ENCODE measurements at places on chromosomes 16 and 17.
A peak's percentile ranks its signal among the peaks of the same experiment; 100 is the strongest.

DNA sequence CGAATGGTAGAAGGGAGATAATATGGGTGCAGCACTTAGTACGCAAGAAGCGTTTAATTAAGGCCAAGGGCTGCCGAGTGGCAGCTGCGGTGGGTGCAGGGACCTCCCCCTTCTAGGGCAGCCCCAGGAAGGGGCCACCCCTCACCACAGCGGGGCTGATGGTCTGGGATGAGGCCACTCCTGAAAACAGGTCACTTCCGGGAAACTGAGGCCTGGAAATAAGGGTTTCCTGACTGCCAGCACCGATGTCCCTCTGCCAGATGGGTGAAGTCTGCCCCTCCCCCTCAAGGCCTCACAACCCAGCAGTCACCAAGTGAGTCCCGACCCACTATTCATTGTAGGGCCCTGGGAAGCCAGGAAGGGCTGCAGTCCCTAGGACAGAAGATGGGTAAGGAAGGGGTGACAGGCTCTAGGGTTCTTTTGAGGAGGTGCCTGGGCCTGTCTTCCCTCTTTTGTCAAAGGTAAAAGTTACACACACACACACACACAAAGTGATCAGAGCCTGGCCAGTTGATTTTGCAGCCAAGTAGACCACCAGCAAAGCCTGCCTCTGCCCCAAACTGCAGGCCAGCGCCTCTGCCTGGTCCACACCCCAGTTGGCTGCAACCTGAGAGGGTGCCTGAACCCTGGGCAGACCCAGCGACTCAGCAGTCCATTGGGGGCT is 12.5 kb downstream of the SREBF1 start:
- no peak for DNase-seq

GRCh38 chr16:50671644-50672260 is 9.4 kb downstream of the SNX20 start:
- DNase-seq: peak; percentile 62

DNA sequence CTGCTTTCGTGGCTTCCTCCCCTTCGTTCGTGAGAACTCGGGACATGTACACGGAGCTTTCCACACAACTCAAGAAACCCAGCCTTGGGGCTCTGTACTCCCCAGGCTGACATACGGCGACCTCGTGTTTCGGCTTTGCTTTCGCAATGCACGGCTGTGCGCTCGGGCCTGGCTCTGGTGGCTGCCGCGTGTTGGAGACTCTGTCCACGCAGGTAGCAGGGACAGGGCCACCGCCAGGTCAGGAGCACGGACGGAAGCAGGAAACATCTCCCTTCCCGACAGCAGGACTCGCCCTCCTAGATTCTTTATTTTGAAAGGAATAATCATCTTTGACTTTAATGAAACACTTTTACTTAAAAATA is 17.3 kb downstream of the UTS2R start:
- no peak for DNase-seq

- no peak for DNase-seq
These were observed 65.3 kb downstream of the MEAK7 start for GRCh38 chr16:84438971-84439696.

DNA sequence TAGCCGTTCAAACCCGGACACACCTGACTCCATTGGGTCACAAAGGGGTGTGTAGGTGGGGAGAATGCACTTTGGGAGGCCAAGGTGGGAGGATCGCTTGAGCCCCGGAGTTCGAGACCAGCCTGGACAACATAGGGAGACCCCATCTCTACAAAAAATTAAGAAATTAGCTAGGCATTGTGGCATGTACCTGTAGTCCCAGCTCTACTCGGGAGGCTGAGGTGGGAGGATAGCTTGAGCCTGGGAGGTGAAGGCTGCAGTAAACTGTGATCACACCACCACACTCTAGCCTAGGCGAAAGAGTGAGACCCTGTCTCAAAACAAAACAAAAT is 942 bp upstream of the PHOSPHO1 start:
- DNase-seq: no peak

- no peak for DNase-seq
These were observed 59.0 kb downstream of the ELAC2 start for GRCh38 chr17:12958786-12959185.

- DNase-seq: no peak
These were observed 16.6 kb downstream of the C16orf96 start for GRCh38 chr16:4572715-4573114.

DNA sequence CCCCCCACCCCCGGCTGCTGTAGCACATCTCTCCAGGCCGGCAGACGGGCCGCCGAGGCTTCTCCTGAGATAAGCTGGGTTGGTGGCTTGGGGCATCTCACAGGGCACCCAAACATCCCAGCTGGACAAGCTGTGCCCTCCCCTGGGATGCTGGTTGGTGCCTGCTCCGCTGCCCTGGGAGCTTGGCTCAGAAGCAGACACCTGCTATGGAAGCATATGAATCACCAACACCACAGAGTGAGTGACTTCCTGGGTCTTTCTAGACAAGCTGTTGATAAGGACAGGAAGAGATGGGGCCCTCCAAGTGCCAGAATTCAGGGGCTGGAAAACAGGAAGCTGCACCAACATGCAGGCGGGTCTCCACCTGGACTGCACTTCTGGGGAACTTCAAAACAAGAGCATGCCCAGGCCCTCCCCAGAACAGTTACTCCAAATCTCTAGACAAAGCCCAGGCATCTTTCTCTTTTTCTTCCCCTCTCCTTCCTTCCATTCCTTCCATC is 13.7 kb downstream of the C16orf95 start:
- no peak for DNase-seq

- DNase-seq: no peak
These were observed 1.2 kb upstream of the SEPTIN1 start for GRCh38 chr16:30383521-30383920.

DNA sequence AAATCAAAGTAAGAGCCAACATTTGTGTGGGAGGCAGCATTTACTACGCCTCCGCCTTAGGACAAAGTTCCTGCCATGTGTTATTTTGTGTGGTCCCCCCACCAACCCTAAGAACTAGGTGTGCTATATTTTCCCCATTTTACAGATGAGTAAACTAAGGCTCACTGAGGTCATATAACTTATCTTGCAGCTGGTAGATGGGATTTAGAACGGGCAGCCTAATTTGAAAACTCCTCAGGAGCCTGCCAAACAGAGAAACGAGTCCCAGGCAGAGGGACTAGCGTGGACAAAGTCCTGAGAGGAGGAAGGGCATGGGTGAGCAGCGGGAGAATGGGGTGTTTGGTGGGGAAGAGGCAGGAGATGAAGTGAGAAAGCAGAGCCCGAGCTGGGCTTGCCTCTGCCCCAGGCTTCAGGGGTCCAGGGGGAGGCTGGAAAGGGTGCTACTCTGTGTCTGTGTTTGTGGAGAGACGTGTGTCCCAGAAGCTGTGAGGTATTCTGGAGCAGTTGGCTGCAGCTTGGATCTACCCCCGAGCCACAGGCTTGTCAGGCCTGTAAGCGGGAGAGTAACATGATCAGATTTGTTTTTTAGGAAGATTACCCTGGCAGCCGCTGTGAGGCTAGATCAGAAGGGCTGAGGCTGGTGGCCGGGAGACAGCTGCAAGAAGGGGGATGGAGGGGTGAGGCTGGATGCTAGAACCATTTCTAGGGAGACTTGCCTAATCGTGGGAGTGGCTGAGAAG is 5.0 kb downstream of the MLLT6 start:
- no peak for DNase-seq

DNA sequence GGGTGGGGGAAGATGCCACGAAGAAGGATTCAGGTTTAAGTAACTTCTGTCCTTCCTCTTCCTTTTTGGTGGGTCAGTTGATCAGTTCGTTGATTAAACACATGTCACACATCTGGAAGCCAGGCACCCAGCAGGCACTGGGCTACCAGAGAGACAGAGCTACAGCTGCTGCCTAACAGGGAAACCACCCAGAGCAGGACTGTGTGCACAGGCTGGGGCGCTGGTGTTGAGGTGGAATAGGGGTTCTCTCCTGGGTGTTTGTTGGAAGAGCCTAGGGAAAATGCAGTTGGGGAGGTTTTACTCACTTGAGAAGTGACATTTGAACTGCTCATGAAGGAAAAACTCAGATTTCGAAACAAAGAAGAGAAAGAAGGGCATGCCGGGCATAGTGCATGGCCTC is 152.4 kb downstream of the IRX5 start:
- no peak for DNase-seq

DNA sequence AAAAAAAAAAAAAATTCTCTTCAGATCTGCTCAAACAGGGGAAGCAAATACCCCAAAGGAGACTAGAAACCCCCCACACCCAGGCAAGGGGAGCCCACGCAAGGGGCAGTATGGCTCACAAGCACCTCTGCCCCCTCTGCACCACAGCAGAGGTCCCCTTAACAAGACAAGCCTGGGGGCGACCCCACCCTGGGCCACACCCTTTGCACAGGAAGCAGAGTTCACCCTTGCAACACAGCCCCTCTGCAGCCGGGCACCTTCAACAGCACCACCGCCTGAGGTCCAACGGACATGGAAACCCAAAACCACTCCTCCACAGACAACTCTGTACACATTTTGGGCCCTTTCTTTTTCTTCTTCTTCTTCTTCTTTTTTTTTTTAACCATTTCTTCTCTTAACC is 12.8 kb downstream of the AXIN1 start:
- no peak for DNase-seq

DNA sequence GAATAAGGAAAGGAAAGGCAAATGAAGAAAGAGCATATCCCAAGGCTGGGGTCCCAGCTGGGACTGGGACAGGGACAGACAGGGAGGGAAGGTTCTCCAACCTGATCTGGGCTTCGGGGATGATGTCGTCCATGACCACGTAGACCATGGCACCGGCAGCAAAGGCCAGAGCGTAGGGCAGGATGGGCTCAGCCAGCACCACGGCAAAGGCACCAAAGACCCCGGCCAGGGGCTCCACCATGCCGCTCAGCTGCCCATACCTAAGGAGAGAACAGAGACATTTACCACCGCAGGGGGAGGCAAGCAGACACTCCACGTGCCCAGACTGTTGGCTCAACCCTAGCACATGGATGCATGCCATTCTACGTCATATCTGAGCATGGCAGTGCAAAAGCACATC is 443.8 kb downstream of the SLC39A11 start:
- DNase-seq: no peak

- DNase-seq: no peak
These were observed 84.7 kb downstream of the VAT1L start for GRCh38 chr16:77873066-77873465.

GRCh38 chr16:30561089-30561816 is 3.1 kb upstream of the ZNF764 start:
- DNase-seq: no peak

DNA sequence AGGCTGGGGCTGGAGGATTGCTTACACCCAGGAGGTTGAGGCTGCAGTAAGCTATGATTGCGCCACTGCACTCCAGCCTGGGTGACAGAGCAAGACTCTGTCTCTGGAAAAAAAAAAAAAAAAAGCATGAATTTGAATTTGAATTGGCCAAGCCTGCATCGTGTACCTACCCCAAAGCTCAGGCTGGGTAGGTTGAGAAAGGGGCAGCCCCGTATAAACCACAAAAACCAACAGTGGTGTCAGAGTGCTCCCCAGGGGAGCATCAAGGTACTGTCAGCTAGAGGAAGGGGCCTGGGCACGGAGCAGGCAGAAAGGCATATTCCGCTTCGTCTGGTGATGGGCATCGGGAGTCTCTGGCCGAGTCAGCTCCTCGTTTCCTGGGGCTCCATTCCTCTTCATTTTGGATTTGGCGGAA is 40.9 kb downstream of the RAP1GAP2 start:
- peak; percentile 68 for DNase-seq

- DNase-seq: no peak
These were observed 24.4 kb upstream of the GPT2 start for GRCh38 chr16:46859719-46860152.

GRCh38 chr17:72494566-72494965 is 373.7 kb downstream of the SOX9 start:
- DNase-seq: no peak

GRCh38 chr17:15171167-15172047 is 93.7 kb downstream of the PMP22 start:
- DNase-seq: peak; percentile 47

- no peak for DNase-seq
These were observed 12.9 kb downstream of the NUBP1 start for GRCh38 chr16:10756574-10756973.

GRCh38 chr16:57013229-57013628 is 23.9 kb downstream of the NLRC5 start:
- no peak for DNase-seq

DNA sequence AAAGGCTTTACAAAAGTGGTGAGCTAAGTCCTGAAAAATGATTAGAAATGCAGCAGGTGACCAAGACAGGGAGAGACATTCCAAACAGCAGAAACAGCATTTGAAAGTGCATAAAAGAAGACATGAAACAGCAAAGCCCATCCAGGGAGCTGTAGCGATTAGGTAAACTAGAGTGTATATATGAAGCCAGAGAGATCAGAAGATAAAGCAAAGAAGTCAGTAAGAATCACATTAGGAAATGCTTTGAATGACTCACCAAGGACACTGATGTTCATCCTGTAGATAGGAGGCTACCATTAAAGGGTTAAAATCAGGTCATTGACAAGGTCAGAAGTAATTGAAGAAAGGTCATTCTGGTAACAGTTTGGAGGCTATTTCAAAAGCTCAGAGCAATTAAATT is 27.6 kb upstream of the VAT1L start:
- no peak for DNase-seq

- no peak for DNase-seq
These were observed 782 bp downstream of the FAM83G start for GRCh38 chr17:19003543-19004420.

DNA sequence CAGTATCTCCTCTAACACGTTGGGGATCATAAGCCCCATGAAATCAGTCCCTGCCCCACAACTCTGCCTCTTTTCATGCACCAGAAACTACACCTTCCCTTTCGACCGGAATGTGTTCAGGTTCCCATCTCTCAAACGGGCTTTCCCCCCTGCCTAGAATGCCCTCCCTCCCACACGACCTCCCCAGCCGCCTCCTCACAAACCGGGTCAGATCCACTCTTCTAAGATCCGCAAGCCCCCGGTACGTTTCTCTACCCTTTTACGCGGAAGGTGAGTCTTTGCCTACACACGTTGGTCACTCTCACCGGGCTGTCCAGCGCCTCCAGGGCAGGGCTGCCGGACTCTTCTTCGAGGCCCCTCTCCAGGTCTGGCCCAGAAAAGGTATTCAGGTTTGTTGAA is 708 bp downstream of the DHX33 start:
- DNase-seq: peak; percentile 26

DNA sequence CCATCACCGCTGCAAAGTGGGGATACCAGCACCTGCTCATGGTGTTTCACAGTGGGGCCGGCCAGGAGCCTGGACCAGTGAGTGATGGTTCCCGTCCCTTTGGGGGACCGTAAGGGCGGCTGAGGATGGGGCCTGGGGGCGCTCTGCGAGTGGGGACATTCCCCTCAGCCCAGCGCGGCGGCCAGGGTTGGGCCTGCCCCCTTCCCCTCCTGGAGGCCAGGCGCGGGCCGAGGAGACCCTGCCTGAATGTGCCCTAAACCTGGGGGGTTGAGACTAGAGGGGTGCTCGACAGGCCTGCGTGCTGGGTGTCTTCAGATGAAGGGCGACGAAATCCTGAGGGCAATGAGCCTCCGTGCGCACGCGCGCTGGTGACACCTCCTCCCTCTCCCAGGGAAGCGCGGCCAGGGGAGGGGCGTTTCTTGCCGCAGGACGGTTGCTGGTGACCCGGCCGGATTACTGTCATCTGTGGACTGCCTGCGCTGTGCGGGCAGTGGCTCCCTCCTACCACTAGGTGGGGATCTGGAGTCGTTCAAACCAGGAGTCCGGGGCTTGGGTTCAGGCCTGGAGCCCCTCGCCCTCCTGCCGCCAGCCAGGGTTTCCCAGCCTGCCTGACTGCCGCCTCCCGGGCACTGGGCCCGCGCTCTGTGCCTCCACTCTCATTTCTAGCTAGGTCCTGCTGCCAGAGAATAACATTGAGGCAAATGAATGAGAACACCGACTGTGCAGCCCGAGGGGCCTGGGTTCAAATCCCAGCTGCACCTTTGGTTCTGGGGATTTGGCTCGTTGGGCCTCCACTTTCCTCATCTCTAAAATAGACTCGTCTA is 17.1 kb downstream of the TBX2 start:
- peak; percentile 86 for DNase-seq

Data from NAMALWA (cell line).